ENCODE measurements at places on chromosomes 12 and 14. TPM values are rescaled to one million over a fixed set of nuclear protein-coding genes. Genes with fewer than 3 reads are reported as not detected.

- no peaks in the 10 kb centered on the region for H3K27me3 ChIP-seq
- no peak for DNase-seq
- no peak overlapping the region for H3K4me3 ChIP-seq
These were observed 24.6 kb upstream of the NCOR2 start for GRCh38 chr12:124592050-124592449.

DNA sequence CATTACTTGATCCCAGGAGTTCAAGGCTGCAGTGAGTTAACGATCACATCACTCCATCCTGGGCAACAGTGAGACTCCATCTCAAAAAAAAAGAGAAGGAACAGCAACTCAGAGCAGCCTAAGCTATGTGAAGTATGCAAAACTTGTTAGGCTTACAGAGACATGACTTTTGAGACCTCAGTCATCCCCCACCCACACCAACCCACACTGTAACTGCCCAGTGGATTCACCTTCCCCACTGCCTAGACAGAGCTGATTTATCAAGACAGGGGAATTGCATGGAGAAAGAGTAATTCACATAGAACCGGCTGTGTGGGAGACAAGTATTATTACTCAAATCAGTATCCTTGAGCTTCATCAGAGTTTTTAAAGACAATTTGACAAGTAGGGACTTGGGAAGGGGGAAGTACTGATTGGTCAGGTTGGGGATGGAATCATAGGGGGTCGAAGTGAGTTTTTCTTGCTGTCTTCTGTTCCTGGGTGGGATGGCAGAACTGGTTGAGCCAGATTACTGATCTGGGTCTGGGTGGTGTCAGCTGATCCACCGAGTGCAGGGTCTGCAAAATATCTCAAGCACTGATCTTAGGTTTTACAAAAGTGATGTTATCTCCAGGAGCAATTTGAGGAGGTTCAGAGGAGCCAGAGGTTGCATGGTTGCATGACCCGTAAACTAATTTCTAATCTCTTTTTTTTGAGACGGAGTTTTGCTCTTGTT lies 6.2 kb upstream of the WDR89 start:
- H3K27ac ChIP-seq: no peak overlapping the region
- H3K4me3 ChIP-seq: no peak overlapping the region
- H3K27me3 ChIP-seq: no peaks in the 10 kb centered on the region
- no peak for DNase-seq
- peaks cover 4% of the 10 kb centered on the region for H3K4me1 ChIP-seq
- H3K36me3 ChIP-seq: no peaks in the 10 kb centered on the region

GRCh38 chr14:75320196-75320595 lies 41.6 kb downstream of the FOS start:
- no peaks in the 10 kb centered on the region for H3K36me3 ChIP-seq
- DNase-seq: no peak
- H3K4me1 ChIP-seq: no peaks in the 10 kb centered on the region
- no peak overlapping the region for H3K27ac ChIP-seq

- H3K36me3 ChIP-seq: no peaks in the 10 kb centered on the region
- H3K4me1 ChIP-seq: no peaks in the 10 kb centered on the region
- H3K27me3 ChIP-seq: no peaks in the 10 kb centered on the region
- no peak overlapping the region for H3K4me3 ChIP-seq
- no peak overlapping the region for H3K27ac ChIP-seq
- no peak for DNase-seq
These were observed 143.1 kb downstream of the RBM19 start for GRCh38 chr12:113823016-113823415.

DNA sequence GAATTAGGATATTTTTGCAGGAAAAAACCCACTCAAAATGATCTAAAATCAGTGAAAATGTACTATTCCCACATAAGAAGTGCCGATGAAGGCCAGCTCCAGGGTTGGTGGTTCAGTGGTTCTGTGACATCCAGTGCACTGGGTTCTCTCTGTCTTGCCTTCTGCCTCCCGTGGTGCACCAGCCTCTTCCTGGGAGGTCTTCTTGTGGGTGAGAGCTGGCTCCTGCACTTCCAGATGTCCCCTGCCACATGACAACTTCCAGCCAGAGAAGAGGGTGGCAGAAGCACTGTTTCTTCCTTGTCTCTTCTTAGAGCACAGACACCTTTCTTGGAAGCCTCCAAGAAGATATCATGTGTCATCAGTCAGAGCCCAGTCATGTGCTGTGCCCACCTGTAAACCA lies 170.9 kb downstream of the PELI2 start:
- H3K4me1 ChIP-seq: no peaks in the 10 kb centered on the region
- H3K36me3 ChIP-seq: peaks cover 5% of the 10 kb centered on the region
- no peaks in the 10 kb centered on the region for H3K27me3 ChIP-seq
- no peak overlapping the region for H3K4me3 ChIP-seq

DNA sequence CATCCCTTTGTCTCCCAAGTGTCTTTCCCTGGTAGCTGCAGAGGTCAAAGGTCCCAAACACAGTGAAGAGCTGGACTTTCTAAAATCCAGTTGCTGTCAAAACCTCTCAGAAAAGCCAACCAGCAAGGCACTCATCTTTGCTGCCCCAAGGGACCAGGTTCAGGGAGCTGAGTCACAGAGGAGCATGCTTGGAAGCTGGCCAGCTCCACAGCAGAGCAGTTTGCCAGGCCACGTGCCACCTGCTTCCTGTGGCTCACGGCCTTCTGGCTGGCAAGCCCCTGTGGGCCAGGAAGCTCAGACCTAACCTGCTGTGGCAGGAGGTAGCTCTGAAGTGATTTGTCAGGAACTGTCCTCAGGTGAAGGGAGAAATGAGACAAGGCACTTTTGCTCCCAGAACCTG lies 3.6 kb downstream of the ISCU start:
- no peaks in the 10 kb centered on the region for H3K4me1 ChIP-seq
- H3K36me3 ChIP-seq: peaks cover 16% of the 10 kb centered on the region
- no peaks in the 10 kb centered on the region for H3K27me3 ChIP-seq

Gene HVCN1
- 5.5 TPM for total RNA-seq

Measured in H9 (cell line).